Tongue (tissue), 3 donors: ENCODE measurements at places on chromosomes 13 and 19. TPM values are rescaled to one million over a fixed set of nuclear protein-coding genes. Genes with fewer than 3 reads are reported as not detected.

DNA sequence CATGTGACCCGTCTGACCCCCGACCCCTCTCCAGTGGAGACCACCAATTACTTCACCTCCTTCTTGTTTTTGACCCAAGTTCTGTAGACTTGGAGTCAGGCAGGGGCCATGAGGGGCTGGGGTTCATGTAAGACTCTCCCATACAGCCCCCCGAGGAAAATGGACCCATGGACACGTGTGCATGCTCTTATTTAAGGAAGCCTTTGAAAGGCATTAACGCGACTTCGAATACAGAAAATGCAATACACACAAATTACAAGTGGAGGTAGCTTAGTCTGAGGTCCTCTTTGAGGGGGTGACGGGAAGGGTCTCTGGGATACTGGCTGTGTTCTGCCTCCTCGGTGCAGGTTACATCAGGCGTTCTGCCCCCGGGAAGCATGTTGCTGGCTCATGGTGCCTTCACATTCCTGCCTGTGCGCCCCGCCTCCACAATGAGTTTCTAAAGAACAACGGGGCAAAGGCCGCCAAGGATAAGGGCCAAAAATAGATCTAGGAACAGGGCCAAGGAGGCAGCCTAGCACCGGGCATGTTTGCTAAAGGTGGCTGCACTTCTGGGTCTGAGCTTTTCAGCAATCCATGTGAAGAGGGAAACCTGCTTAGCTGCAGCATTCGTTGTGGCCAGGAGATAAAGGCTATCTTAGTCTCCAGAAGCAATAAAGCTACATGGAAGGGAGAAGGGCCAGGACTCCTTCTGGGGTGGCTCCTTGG lies 54.5 kb downstream of the RAB20 start:
- peak; percentile 46 for DNase-seq

The PRRG2 gene
- total RNA-seq = 3.4 TPM

- no peak for DNase-seq
These were observed 7.1 kb upstream of the IGFL3 start for GRCh38 chr19:46131485-46132143.

DNA sequence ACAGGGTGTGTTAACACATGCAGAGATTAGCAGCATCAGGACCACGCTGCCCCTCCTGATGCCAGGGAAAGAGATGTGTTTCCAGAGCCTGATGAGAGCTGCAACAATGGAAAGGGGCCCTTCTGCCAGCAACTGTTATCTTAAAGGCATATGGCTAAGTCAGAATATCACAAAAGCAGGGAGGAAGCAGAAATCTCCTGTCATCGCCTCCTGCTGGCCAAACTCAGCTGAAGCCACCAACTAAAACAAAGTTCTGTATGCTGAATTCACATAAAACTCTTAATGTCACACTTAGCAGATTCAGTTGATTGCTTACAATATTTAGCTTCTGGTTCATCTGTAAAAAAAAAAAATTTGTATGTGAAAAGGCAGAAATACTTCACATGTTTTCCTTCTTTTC lies 178.2 kb downstream of the GPC5 start:
- DNase-seq = no peak

- DNase-seq = no peak
These were observed 23.6 kb upstream of the NDFIP2 start for GRCh38 chr13:79457390-79457789.
